Activated effector memory CD4-positive, alpha-beta T cell treated with anti-CD3 and anti-CD28 coated beads, Interleukin-2, amount 50 U/mL, for 16 hours (primary cell): ENCODE measurements at places on chromosomes 2 and 18.

- no peak for DNase-seq
Observed at GRCh38 chr18:77967791-77968190, 718.1 kb downstream of the GALR1 start.

DNA sequence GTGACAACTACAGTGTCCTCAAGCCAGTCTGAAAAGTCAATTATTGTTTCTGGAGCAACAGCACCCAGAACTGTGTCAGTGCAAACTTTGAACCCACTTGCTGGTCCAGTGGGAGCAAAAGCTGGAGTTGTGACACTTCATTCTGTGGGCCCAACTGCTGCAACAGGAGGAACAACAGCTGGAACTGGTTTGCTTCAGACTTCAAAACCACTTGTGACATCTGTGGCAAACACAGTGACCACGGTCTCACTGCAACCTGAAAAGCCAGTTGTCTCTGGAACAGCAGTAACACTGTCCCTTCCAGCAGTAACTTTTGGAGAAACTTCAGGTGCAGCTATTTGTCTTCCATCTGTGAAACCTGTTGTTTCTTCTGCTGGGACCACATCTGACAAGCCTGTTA, 59.8 kb downstream of the TAF4B start:
- no peak for DNase-seq

- no peak for DNase-seq
Observed at GRCh38 chr2:170782673-170783072, 12.5 kb downstream of the ERICH2 start.

GRCh38 chr18:650428-650858, 7.0 kb upstream of the TYMS start:
- DNase-seq = no peak

DNA sequence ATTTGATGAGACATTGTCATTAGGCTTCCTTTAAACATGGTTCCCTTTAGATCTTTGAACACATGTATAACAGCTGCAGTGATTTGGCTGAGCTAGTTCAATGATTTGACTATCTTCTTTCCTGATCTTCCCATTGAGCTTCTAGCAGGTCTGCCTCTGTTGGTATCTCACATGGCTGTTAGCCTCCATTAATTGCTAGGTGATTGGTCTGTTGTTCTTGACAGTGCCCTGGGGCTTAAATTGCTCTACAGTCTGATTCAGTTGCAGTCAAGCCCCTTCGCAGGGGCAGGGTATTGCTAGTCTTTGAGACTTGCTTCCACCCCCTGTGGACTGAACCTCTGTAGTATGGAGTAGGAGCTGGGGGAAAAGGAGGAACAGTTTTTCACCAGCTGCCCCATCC, 24.1 kb downstream of the SKA1 start:
- DNase-seq = no peak

GRCh38 chr2:10552220-10552870, 104.2 kb upstream of the ODC1 start:
- DNase-seq = no peak

- peak; percentile 75 for DNase-seq
Observed at GRCh38 chr2:26068602-26069298, 34.9 kb downstream of the RAB10 start.

DNA sequence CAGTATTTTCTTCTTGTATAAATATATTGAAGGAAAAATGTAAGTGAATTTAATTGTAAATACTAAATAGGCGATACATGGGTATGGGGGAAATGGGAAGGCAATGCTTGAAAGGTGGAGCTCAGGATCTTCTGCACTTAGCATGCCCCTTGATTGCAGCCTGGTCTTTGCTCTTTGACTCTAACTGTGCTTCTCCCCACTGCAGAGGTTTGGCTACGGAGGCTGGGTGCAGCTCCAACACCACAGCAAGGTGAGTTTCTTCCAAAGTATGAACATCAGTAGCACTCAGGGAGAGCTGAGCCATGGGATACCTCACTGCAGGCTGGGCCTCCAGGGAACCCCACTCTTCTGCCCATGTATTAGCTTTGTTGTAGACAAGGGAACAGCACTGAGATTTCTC, 6.6 kb downstream of the ACMSD start:
- no peak for DNase-seq

DNA sequence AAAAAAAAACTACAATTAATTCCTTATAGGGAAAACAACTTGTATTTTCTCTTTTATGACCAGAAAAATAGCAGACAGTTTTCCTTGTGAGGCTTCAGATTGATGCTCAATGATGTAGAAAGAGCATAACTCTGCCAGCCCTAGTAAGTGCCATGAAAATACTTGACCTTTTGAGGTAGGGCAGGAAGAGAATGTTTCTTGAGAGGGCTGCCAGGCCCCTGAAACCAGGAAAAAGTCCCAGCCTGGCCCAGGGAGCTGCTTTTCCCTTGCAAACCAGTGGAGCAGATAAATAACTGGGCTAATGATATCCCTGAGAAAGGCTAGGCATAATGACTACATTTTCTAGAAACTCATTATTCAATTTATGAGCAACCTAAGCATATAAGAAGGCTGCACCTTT, 126.8 kb downstream of the SLC8A1 start:
- no peak for DNase-seq

DNA sequence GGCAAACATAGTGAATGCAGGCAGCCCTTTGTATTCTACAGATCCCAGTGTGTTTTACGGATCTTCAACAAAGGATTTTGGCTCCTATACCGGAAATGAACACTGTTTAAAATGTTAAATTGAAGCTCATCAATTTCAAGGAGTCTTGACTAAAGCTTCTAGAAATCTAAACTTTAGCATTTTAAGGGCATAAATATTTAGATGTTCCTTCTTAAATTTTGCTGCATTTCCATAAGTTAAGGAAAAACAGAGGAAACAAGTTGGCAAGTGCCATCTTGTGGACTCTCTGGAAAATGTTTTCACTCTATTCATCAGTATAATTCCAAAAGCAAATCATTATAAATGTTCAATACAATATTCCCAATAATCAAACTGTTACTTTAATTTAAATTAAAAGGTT, 19.6 kb downstream of the CHN1 start:
- DNase-seq = no peak

DNA sequence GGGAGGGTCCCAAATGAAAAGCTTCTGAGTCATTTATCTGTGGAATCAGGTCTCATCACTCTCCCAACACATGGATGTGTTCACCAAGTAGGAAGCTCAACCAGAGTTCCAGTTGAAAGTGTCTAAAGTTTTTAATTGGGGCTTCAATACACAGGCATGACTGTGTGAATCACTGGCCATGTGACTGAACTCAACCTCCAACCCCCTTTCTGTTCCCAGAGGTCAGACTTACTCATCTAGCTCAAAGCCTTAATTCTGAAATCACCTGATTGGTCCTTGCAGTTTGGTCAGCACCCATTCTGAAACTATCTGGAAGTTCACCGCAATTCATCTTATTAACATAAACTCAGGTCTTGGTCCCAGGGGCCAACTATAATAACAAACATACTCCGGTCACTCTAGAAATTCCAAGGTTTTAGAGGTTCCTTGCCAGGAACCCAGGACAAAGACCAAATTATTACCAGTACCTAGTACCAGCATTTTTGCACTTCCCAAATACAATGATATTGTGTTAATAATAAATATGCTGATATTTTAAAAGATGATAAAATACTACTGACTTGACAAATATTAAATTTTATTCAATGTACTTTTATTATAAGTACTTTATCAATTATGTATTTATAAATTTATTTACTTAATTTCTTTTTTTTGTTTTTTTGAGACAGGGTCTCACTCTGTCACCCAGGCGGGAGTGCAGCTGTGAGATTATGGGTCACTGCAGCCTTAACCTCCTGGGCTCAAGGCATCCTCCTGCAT, 10.7 kb upstream of the RBM45 start:
- DNase-seq = no peak

DNA sequence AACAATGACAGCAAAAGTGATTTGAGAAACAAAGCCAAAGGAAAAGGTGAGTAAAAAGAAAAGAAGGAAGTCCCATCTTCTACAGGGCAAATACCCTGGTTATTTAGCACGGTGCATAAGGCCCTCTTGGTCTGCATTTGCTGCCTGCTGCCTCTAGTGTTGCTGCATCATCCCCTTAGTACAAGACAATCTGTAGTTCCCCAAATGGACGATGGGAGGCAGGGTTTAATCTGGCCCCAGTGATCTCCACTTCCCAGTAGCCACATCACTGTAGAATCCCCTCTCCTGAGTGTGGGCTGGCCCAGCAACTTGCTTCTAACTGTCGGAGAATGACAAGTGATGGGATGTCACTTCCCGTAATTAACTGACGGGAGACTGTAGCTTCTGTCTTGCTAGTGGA, 85.1 kb downstream of the CTAGE1 start:
- no peak for DNase-seq

GRCh38 chr2:64586883-64587481, 62.9 kb downstream of the AFTPH start:
- no peak for DNase-seq

DNA sequence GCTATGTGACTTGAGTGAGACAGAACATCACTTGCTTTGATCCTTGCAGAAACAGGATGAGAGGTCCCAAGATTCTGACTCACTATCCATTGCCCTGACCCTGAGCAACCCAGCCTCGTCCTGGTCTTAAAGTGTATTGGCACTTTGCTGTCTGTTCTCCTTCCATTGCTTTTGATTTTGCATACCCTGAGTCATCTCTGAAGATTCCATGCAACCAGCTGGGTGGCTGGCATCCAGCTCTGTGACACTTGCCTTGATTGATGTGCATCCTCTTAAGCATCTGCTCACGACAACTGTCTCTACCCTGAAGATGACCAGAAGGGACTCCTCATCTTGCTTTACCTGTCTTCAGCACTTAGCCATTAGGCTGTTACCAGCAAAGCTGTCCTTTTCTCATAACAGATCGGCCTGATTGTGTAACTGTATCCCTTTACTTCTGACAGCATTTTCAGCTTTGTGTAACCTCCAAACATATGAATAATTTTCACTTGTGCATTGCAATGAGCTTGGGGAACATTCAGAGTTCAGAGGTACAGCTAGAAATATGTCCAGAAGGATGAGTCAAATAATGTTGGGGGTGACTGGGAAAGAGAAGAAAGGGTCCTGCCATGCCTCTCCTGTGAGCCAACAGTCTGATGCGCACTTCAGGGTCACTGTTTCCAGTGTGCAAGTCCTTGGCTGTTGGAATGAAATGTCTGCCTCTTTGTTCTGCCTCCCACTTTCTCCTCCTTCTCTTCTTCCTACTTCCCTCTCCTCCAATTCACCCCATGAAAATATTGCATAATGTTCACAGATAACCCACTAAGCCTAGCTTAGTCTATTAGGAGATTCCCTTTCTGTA, 249.7 kb upstream of the OSR1 start:
- no peak for DNase-seq

- DNase-seq = no peak
Observed at GRCh38 chr2:37642907-37643729, 28.3 kb downstream of the CDC42EP3 start.

DNA sequence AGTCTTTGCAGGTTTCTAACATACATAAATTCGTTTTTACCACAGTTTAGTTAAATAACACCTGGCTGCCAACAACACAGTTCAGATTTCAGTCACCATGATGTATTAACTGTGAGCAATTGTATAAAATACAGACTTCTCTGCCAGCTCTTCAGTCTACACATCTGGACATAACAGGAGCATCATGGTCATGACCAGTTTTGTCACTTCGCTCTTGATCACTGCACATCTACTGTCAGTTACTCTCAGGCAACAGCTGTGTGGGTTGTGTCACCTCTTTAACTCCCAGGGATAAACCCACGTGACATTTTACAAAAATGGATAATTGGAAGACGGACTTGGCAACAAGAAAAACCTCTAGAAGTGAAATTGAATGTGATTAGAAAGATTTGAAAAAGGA, 30.3 kb downstream of the CD8A start:
- no peak for DNase-seq

DNA sequence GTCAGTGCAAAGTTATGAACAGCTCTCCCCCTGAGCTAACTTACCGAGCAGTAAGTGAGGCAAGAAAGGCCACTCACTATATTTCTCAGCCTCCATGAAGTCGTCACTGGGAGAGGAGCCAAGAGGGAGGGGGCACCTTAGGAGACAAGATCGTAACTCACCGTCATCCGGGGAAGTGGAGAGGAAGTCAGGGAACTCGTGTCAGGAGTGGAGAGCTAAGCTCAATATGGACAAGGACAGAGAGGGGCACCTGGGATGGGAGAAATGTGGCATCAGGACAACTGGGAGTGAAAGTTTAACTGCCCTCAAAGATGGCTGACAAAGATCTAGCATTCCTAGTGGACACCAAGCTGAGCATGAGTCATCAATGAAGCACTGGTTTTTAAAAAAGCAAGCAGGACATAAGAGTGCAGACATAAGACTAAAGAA, 37.1 kb downstream of the BCL11A start:
- no peak for DNase-seq

DNA sequence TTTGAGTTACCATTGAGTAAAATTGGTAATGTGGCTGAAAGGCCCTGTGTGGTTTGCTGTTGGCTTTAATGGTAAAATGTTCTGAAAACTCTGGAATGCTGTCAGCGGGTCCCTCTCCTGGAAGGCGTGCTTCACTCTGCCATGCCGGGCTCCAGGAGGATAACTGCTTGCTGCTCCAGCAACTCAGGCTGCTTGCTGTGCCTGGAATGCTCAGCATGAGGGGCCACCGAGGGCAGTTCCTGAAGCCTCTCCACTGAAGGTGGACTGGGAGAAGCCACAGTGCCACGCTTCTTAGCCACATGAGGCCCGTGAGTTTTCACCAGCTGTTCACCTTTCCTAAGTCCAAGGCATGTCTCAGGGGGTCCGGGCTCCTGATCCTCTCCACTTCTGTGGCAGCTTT, 90.4 kb upstream of the FAM110C start:
- no peak for DNase-seq

GRCh38 chr2:103789381-103790095, 1027.7 kb downstream of the TMEM182 start:
- DNase-seq = no peak

DNA sequence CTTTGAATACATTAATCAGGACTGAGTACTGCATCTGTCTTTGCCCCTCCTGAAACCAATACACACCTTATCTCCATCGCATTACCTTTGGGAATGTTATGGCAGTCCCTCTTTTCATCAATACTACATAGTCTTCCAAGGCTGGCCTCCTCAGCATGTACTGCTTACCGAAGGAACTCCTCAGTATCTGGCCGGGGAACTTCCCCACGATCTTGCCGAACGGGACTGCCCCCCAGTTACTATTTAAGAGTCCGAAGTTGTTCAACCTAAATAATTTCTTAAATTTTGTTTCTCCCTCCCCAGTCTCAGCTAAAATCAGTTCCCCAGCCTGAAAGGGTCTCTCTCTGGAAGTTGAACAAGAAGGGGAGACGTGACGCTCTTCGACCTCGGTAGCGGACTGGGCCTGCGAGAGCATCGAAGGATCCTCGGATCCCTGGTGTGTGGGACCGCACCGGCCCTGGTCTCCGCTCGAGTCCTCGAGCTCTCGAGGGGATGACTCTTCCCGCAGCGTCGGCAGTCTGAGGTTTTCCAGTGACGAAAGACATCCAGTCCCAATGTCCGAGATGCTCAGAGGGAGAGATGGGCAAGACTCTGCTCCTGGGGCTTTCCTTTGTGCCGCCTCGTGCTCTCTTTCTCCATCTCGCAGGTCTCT, 489 bp downstream of the TRMT61B start:
- DNase-seq = peak; percentile 65
